Suppressor macrophage treated with lipopolysaccharide for 1 hour (primary cell): ENCODE measurements at places on chromosomes 7 and 10.

DNA sequence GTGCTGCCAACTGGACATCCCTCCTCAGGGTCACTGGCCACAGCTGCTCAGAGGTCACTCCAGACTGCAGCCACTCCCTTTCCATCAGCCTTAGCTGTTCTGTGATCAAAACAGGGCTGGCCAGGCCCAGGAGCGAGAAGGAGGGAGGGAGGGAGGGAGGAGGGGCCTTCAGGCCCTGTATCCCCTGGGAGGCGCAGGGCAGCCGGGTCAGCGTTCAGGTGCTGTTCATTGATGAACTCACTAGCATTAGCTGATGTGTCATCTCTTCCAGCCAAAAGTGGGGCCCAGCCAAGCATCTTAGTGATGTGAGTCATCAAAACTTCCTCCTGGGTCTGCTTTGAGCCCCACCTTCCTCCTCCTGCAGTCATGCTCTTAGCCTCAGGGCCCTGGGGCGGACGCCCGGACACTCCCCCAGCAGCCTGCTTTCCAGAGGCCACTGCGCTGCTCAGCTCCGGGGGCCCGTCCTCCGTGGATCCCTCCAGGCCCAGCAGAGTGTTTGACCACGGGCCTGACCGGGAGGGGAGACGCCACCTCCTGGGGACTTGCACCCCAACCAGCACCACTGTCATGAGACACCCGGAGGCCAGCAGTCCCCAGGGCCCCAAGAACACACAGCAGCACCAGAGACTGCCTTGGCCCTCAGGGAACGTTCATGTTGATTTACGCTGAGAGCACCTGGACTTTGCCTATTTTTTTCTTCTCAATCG, 149.2 kb downstream of the PRKAG2 start:
- DNase-seq = peak; percentile 91

DNA sequence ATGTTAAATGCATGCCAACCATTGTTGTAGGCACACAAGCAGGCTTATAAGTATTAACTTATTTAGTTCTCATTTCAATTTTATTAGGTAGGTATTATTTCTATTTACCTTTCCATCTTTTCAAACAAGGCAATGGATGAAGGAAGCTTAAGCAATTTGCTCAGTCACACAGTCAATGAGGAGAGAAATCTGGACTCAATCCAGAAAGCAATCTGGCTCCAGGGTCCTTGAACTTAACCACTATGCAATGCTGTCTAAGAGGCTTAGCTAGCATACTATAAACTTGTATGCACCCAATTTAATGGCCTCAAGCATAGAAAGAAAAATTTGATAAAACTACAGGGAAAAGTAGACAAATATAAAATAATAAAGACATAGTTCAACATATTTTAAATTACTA, 88.6 kb downstream of the VWDE start:
- DNase-seq = no peak

- DNase-seq = no peak
Measured at GRCh38 chr7:139570119-139570518, 46.6 kb downstream of the CLEC2L start.

GRCh38 chr7:149261316-149261828, 624 bp upstream of the ZNF783 start:
- DNase-seq = peak; percentile 40

- DNase-seq = no peak
Measured at GRCh38 chr7:105112440-105113418, 98.7 kb downstream of the KMT2E start.

DNA sequence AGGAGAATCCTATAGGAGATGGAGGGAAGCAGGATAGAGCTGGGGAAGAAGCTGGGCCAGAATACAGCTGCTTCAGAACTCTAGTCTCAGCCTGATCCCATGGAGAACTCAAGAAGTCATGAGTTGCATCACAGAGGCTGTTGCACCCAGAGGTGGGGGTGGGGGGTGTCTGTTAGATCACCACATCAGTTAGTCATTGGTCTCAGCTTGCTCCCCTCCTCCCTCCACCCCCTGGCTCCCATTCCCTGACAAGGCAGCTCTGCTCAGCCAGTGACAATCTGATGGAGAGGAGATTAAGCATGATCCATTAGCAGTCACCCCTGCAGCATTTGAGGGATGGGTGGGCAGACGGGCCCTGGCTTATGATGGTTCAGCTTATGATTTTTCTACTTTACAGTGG, 58.4 kb upstream of the FGL2 start:
- peak; percentile 58 for DNase-seq

- DNase-seq = no peak
Measured at GRCh38 chr7:104536956-104537355, 208.6 kb downstream of the LHFPL3 start.

DNA sequence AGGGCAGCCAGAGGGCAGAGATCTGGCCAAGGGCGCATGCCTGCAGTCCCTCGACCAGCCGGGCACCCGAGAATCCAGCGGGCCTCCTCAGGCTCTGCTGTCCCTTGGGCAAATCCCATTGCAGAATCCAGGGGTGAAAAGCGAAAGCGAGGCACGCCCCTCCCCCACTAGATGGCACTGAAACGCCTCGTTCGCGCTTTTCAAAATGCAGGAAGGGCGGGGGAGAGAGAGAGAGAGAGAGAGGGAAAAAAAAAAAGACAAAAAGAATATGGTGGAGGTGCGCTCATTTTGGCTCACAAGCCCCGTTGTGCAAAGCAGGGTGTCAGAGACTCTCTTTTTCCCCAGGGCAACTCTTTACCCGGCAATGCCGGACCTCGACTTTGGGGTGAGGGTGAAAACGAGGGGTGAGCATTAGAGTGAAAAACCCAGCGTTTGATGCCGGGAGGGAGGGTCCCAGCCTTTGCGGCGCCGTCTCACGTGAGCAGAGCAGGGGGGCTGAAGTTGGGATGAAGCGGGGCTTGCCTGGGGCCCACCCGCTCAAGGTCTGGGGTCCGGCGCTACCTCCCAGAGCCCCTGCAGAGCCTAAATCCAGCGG, 2.5 kb upstream of the TMEM178B start:
- DNase-seq = peak; percentile 25

DNA sequence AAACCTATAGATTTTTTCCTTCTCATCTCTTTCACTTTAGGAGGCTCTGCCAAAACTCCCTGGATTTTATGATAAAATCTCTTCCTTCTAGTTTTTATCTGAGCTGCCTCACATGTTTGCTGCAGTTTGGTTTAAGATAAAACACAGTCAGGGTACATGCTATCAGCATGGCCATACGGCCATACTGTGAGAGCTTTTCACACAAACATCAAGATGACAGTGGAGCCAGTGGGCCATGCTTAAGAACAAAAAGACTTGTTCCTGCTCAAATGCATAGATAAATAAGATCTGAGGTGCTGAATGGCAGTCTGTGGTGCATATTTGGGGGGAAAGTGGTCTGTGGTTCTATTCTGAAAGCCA, 91.0 kb downstream of the ELMO1 start:
- DNase-seq = no peak

DNA sequence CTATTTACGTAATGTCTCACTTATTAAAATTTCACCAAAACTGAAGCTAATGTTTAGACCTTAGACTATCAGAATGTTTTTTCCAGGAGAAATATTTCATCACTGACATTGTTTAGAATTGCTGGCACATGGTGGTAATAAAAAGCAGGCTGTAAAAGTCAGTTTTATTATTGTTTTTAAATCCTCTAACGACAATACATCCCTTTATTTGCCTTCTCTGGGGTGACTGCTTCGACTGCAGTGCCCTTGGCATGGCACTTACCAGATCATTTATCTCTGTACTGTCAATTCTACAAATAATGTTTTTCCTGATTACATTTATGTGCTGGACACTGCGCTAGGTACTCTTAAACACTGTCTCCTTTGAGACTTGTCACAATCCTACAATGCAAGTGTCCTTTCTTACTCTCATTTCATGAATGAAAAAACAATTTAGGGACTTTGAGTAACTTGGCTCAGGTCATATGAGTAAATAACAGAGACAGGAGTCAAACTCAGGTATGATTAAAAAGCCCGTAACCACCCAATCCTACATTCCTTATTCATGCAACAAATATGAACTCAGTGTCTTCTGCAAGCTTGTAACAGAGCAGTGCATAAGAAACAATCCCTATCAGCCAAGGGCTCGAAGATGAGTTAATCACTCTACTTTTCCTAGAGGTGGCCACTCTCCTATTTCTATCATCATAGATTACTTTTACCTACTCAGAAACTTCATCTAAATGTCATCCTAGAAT, 5.6 kb upstream of the ING3 start:
- DNase-seq = no peak

DNA sequence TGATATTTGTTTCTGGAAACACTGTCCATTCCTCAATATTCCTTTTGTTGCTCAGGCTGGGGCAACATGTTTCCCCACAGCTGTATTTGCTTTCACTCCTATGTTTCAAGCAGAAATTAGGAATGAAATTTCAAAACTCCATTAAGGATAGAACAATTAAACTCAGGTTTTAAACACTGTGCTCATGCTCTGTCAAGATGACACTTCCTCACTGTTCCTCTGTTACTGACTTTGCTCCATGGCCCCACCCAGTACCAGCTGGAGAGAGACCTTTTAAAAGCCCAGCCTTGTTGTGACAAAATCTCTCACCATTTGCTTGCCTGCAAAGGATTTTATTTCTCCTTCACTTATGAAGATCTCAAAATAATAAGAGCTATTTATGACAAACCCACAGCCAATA, 197.4 kb downstream of the ELMO1 start:
- DNase-seq = no peak

DNA sequence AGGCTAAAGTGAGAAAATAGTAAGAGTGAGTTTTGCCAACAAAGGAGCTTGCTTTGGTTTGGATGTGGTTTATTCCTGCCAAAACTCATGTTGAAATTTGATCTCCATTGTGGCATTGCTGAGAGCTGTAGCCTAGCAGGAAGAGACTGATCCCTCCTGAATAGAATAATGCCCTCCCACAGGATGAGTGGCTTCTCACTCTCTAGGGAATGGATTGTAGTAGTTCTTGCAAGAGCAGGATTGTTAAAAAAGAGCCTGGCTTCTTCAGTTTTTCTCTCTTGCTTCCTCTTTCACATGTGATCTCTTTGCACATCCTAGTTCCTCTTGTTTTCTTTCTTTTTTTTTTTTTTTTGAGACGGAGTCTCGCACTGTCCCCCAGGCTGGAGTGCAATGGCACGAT, 34.4 kb downstream of the ASAH2 start:
- DNase-seq = peak; percentile 24

GRCh38 chr7:1260244-1260635, 27.6 kb downstream of the UNCX start:
- DNase-seq = no peak

- no peak for DNase-seq
Measured at GRCh38 chr10:131726967-131727366, 173.8 kb upstream of the PPP2R2D start.

GRCh38 chr7:26192485-26193087, 8.0 kb downstream of the HNRNPA2B1 start:
- no peak for DNase-seq

DNA sequence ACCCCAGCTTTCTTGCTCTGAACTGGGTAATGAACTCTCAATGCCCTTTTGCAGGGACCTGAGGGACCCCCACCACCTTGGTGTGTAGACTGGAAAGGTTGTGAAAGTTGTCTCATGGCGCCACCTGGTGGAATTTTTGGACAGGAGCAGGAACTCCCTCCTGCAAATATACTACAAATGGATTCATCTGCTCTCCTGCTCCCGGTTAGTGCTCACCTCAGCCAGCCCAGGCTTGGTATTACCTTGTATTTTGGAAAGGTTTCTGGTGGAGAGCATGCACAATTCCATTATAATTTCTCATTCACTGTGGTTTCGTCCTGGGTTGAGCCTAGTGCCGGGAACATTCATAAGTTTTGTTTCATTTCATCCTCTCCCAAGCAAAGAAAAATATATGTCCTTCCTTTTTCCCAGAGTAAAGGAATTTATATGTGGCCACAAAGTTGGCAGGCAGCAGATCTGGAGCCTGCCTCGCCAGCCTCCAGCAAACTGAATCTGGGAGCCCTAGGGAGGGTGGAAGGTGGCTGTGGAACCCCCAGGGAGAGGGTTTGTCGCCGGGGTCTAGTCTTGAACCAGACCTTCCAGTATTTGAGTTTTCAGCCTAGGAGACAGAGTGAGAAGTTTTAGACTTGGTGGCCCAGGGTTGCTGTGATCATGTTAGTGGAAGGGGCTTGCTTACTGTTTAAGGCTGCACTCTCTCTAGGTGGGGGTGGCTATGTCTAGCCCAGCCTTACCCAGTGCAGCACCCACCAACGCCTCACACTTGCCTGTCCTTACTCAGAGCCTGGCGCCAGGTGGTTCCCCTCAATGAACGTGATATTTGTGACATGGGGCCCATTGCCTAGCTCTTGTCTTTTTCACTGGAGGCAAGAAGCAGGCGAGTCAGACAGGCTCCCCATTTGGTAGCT, 9.5 kb downstream of the FAM241B start:
- peak; percentile 70 for DNase-seq

DNA sequence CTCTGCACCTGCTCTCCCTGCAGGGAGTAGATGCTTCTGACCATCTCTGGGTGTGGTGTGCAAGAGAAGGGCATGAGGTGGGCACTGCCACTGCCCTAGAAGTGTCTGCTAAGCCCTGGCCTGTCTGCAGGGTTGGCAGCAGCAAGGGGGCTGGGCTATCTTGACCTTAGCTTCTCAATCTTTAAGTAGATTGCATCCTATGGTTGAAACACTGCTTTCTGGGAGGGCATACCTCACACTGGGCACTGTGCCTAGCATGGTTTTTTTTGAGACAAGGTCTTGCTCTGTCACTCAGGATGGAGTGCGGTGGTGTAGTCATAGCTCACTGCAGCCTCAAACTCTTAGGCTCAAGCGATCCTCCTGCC, 54.9 kb downstream of the CLIP2 start:
- DNase-seq = no peak

GRCh38 chr10:73083221-73083620, 13.4 kb downstream of the P4HA1 start:
- no peak for DNase-seq

DNA sequence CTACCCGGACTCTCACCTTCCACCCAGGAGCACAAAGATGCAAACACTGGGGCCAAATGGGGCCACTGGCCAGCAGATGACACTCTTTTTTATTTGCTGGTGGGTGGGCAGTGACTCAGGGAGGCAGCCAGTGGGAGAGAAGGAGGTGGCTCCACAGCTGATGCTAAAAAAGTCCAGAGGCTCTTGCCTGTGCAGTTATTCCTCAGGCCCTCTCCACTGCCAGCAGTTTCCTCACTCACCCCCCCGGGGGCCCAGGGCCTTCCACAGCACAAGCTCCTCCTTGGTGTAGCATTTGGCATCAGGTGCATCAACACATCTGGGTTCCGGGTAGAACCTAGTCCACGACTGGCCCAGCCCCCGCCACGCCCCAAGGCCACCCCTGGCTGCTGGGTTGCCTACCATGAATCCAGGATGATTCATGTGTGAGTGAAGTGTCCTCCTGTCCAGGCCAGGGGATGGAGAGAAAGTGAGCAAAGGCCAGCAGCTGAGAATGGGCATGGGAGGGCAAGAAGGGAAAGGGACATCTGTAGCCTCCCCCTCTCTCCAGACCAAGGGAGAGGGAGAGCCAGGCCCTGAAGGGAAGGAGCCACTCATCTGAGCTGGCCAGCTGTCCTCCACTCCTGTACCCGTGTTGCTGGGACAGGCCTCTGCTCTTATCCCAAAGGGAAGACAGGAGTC, 1.7 kb upstream of the KCNH2 start:
- DNase-seq = peak; percentile 53

DNA sequence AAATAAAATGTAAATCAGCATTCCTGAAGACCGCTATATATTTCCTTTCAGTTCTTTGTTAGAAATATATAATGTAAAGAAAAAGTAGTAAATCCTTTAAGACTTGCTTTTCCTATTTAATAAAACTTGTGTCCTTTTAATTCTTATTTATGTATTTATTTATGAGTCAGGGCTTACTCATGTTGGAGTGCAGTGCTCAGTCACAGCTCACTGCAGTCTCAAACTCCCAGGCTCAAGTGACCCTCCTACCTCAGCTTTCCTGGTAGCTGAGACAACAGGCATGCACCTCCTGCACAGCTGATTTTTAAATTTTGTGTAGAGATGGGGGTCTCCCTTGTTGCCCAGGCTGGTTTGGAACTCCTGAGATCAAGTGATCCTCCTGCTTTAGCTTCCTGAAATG, 724.5 kb downstream of the ANKRD7 start:
- no peak for DNase-seq
